G401 (cell line): ENCODE measurements at places on chromosomes 11 and 22.

- DNase-seq = no peak
These were observed 404 bp downstream of the DCHS1 start for GRCh38 chr11:6655020-6655789.

- no peak for DNase-seq
These were observed 39.7 kb downstream of the MPPED1 start for GRCh38 chr22:43451371-43452050.

GRCh38 chr11:117816151-117816741 lies 8.3 kb downstream of the FXYD2 start:
- no peak for DNase-seq

GRCh38 chr11:134275188-134275533 lies 1.0 kb upstream of the GLB1L3 start:
- DNase-seq = no peak

GRCh38 chr11:106088896-106089295 lies 11.4 kb downstream of the AASDHPPT start:
- no peak for DNase-seq
